ENCODE measurements at places on chromosomes 12 and 14.

- no peak for DNase-seq
These were observed 476.5 kb upstream of the TBX3 start for GRCh38 chr12:115160271-115161128.

GRCh38 chr14:78186277-78186676, 16.1 kb downstream of the NRXN3 start:
- DNase-seq, result no peak

DNA sequence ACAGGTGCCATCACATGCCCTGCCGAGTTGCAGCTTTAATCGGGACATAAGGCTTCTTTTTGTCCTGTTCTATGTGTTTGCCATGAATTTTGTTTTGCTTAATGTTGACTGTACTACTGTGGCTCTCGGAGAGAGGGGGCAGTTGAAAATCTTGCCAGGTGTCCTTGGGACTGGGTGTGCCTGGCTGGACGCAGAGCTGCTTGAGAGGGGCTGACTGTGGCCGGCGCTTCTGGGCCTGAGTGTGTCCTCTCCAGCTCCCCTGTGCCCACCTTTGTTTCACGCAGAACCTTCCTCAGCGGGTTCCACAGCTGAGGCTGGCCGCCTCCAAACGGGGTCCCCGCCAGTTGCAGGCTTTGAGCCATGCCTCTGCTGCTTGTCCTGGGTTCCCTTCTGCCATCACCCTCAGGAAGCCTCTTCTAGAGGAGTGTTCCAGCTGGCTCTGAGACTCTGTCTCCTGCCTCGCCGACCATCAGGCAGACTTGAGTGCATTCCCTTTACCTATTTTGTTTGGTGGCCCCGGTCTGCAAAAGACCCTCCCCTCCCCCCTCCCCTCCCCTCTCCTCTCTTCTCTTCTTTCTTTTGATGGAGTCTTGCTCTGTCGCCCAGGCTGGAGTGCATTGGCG, 49.7 kb downstream of the DDX51 start:
- DNase-seq, result no peak

DNA sequence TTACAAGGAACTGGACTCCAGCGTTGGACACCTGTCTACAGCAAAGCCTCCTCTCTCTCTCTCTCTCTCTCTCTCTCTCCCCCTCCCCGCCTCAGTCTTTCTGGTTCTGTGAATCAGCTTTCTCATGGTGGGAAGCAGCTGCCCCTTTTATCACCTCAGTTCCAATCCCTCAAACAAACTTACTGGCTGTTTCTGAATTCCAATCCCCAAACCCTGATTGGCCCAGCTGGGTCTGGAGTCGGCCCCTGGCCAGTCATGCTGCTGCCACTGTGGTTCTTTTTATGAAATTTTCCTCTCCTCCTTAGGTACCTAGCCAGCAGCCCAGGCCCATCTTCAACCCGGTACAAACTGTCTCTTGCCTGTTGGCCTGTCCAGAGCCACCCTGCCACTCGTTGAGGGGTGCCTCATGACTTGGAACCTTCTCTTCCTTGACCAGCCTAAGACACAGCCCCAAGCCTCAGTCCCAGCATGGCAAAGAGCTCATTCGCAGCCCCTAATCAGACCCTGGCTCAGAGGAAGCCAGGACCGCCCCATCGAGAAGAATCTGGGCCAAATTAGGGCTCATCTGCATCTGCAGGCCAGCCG, 9.4 kb upstream of the MORN3 start:
- no peak for DNase-seq

GRCh38 chr12:51005671-51006070, 20.5 kb downstream of the SLC11A2 start:
- no peak for DNase-seq

GRCh38 chr14:91780452-91780851, 48.6 kb upstream of the CATSPERB start:
- DNase-seq, result no peak

DNA sequence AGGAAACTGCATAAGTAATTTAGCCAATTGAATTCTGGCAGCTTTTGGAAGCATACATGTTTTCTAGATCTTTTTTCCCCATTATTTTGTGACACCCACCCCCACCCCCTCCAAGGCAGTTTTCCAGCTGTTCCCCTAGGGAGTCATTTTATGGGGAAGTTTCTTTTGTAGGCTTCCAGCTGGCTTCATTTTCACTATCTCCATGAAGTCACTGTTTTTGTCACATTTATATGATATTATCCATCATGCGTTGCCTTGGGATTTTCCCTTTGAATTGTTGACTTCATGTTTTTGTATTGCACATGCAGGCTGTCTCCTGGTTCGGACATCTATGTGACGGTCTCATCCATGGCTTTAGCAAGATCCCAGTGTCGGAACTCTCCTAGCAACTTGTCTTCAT, 233.6 kb upstream of the RGS6 start:
- DNase-seq, result no peak

DNA sequence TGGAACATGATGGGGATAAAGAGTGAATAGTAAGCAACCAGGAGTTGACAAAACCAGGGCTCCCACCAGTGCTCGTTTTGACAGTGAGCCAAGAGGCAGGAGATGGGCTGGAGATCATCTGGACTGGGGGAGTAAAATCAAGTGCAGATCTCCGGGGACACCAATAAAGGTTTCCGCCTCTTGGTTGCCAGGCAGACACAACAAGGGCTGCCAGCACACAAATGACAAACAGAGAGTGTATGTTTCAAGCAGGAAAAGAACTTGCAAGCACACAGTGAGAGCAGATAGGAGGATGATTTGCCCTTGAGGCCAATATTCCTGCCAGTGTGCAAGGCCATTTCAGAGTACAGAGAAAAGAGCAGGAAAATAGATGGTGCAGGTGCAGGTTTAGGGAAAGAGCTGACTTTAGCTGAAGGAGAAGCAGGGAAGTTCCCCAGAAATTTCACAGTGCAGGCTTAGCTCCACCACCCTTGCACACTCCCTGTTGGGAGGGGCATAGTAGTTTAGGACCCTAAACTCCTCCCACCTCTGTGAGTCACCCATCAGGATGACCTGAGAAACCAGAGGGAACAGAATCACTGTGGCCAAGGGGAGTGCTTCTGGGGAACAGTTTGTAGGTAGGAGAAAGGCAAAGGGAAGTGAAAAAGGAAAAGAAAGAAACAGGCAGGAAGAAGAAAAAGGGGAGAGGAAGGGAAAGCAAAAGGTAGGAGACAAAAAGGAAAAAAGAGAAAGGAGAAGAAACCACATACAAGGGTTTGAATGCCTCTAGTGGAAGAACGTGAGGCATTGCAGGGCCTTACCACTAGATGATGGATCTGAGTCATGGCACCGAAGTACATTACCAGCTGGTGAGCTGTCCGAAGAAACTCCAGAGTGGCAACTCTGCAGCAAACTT, 404.4 kb downstream of the SLC6A15 start:
- DNase-seq, result peak; percentile 72

All from GM03348 (cell line).